Aorta (tissue), 5 donors: ENCODE measurements at places on chromosomes 5 and 9. TPM values are rescaled to one million over a fixed set of nuclear protein-coding genes. Genes with fewer than 3 reads are reported as not detected.

HSD17B3 gene
- 2.2 TPM for total RNA-seq

HK3 gene
- 26.8 TPM for total RNA-seq

FRRS1L gene
- total RNA-seq: 1.9 TPM

F12 gene
- total RNA-seq: 0.23 TPM

SLC9A3 gene
- 0.97 TPM for total RNA-seq

QRFP gene
- total RNA-seq: not detected

NDUFB6 gene
- 29.5 TPM for total RNA-seq

- no peak overlapping the region for H3K4me3 ChIP-seq
- no peaks in the 10 kb centered on the region for H3K4me1 ChIP-seq
- DNase-seq: no peak
- no peaks in the 10 kb centered on the region for H3K27me3 ChIP-seq
Measured at GRCh38 chr5:37132646-37133045, 116.5 kb downstream of the CPLANE1 start.

DNA sequence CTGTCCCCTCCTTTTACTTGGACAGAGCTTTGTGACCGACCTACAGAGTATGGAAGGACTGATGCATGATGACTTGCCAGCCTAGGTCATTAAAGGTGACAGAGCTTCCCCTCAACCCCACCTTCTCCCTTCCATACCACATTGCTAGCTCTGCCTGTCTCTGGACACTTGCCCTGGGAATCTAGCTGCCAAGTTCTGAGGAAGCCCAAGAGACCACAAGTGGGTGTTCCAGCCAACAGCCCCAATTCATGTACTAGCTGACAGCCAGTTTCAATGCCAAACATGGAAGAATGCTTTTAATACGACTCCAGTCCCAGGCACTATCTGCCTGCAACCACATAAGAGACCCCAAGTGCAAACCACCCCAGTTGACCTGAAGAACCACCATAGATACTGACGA lies 477.1 kb downstream of the SPOCK1 start:
- H3K4me3 ChIP-seq: no peak overlapping the region
- H3K27ac ChIP-seq: no peak overlapping the region
- no peaks in the 10 kb centered on the region for H3K4me1 ChIP-seq
- no peaks in the 10 kb centered on the region for H3K36me3 ChIP-seq
- no peaks in the 10 kb centered on the region for H3K27me3 ChIP-seq
- DNase-seq: no peak

GRCh38 chr5:159163027-159163700 lies 46.2 kb downstream of the RNF145 start:
- H3K4me1 ChIP-seq: no peaks in the 10 kb centered on the region
- DNase-seq: no peak
- H3K36me3 ChIP-seq: no peaks in the 10 kb centered on the region
- H3K27ac ChIP-seq: no peak overlapping the region
- no peaks in the 10 kb centered on the region for H3K27me3 ChIP-seq

GRCh38 chr5:135340568-135340967 lies 58.5 kb downstream of the MACROH2A1 start:
- no peak overlapping the region for H3K27ac ChIP-seq
- no peaks in the 10 kb centered on the region for H3K4me1 ChIP-seq
- H3K4me3 ChIP-seq: no peak overlapping the region
- H3K36me3 ChIP-seq: no peaks in the 10 kb centered on the region

- no peaks in the 10 kb centered on the region for H3K4me1 ChIP-seq
- H3K36me3 ChIP-seq: no peaks in the 10 kb centered on the region
- peak overlapping the region; percentile 1 for H3K27ac ChIP-seq
- DNase-seq: no peak
Measured at GRCh38 chr5:14447958-14448911, 133.4 kb upstream of the OTULINL start.

DNA sequence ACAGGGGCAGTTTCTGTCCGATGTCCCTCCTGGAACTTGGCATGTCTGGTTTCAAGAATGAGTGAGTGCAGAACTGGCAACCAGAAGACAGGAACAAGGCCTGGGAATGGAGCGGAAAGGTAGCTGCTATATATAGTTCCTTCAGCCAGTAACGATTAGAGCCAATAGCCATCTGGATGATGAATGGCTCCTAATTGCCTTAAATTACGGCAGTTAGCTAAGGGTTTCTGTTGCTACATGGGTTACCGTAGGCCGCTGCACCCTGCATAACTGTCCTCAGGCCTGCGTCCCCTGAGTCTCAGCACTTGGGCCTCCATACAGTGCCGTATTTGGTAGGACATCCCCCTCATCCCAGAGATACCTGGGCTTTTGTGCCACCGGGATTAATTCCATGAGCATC lies 29.4 kb downstream of the WWC1 start:
- no peaks in the 10 kb centered on the region for H3K27me3 ChIP-seq
- DNase-seq: no peak
- no peak overlapping the region for H3K27ac ChIP-seq
- no peaks in the 10 kb centered on the region for H3K4me1 ChIP-seq

DNA sequence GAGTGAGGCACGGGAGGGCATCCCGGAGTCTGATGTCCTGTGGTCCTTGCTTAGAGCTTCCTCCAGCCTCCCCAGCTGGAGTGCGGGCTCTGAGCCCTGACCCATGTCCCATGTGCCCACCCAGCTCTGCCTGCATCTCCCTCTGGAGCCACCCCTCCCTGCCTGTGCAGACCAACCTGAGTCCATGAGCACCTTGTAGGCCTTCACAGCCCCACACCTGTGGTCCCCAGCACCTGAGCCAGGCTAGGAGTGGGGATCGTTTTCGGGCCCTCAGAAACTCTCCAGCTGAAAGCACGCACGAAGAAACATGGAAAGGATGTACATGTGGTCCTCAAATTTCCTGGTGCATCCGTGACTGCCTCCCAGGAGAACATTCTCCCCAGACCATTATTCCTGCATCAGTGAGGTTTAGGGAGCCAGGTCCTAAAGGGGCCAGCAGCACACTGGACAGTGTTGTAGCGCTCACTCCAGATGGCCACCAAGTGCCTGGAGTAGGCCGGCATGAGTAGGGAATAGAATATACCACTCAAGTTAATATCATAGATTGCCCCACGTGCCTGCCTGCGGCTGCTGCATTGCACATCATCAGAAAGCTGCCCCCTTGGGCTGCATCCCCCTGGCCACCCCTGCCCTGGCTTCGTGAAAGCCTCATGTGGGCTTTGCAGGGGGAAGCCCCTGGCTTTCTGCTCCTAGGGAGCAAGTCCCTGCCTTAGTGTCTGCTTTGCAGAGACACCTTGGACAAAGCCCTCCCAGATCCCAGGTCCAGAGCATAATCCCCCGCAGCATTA lies 80.6 kb downstream of the WNK2 start:
- no peaks in the 10 kb centered on the region for H3K36me3 ChIP-seq
- no peak overlapping the region for H3K27ac ChIP-seq
- H3K27me3 ChIP-seq: no peaks in the 10 kb centered on the region
- DNase-seq: no peak
- H3K4me1 ChIP-seq: no peaks in the 10 kb centered on the region
- no peak overlapping the region for H3K4me3 ChIP-seq

GRCh38 chr5:96344678-96345577 lies 88.1 kb downstream of the PCSK1 start:
- H3K27ac ChIP-seq: no peak overlapping the region
- H3K4me3 ChIP-seq: no peak overlapping the region
- no peak for DNase-seq

DNA sequence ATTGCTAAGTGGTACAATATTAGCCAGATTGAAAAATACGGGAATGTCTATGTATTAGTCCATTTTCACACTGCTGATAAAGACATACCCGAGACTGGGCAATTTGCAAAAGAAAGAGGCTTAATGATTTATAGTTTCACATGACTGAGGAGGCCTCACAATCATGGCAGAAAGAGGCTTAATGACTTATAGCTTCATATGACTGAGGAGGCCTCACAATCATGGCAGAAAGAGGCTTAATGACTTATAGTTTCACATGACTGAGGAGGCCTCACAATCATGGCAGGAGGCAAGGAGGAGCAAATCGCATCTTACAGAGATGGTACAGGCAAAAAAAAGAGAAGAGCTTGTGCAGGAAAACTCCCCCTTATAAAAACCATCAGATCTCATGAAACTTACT lies 32.3 kb upstream of the OLFM1 start:
- H3K4me1 ChIP-seq: no peaks in the 10 kb centered on the region
- DNase-seq: no peak
- H3K4me3 ChIP-seq: no peak overlapping the region
- no peak overlapping the region for H3K27ac ChIP-seq
- H3K27me3 ChIP-seq: no peaks in the 10 kb centered on the region
- no peaks in the 10 kb centered on the region for H3K36me3 ChIP-seq

DNA sequence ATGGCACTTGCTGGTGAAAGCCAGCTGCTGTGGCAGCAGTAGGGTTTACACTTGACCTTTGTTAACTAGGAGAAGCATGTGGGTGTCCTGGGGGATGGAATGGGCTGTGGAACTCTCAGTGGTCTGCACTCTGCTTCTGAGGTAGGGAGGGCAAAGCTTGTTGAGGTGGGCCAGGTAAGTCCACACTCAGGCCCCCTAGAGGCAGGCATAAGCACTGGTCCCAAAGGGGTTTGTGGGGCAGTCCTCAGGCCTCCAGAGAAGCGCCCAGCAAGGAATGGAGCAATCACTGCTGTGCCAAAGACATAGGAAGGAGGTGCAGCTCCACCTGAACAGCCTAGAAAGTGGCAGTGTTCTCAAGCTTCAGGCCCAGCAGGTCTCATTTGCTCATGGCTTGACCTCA lies 34.7 kb downstream of the INSL4 start:
- H3K27me3 ChIP-seq: no peaks in the 10 kb centered on the region
- DNase-seq: no peak
- H3K4me1 ChIP-seq: peaks cover 2% of the 10 kb centered on the region
- H3K4me3 ChIP-seq: no peak overlapping the region
- no peaks in the 10 kb centered on the region for H3K36me3 ChIP-seq
- no peak overlapping the region for H3K27ac ChIP-seq

DNA sequence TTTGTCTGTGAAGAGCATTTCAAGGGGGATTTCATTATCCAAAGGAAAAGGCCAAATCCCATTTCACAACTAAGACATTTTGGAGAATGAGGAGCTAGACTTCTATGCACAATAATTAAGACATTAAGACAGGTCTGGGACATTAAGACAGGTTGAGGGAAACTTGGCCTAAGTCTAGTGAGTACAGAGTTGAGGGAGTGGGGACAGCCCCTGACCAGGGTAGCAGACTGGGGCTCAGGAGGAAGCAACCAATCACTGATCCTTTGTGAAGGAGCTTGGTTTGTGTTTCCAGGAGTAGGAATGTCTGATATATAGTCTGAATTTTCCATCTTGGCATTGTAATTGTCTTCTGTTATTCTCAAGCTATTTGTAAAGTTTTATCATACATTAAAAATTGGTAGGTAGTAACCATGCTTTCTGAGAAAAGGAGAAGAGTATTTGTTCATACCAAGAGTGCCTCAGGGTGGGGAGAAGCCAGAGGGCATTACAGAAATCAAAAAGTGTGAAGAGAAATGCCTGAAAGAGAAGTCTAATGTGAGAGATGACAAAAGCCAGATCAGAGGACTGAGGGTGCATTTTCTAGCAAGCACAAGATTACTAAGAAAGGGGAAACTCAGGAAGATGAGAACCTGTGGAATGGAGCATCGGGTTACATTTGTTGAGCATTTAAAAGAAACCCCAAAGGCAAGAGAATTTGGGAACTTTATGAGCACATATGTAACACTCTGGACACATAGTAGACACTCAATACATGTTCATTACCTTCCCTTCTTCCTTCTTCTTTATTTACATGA lies 189.3 kb upstream of the PIK3R1 start:
- H3K4me1 ChIP-seq: peaks cover 8% of the 10 kb centered on the region
- no peak overlapping the region for H3K4me3 ChIP-seq
- no peaks in the 10 kb centered on the region for H3K27me3 ChIP-seq
- no peaks in the 10 kb centered on the region for H3K36me3 ChIP-seq
- no peak for DNase-seq
- peak overlapping the region; percentile 84 for H3K27ac ChIP-seq

DNA sequence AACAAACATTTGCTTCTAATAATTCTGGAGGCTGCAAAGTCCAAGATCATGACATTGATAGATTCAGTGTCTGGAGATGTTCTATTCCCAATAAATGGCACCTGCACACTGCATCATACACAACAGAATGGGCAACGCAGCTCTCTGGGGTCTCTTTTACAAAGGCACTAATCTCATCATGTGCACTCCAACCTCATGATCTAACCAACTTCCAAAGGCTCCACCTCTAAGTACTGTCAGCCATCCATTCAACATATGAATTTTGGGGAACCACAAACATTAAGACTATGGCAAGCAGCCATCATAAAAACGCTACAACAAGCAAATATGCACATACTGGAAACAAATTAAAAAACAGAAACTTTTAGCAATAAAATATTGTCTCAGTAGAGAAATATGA lies 121.1 kb downstream of the CYLC2 start:
- no peaks in the 10 kb centered on the region for H3K27me3 ChIP-seq
- DNase-seq: no peak
- no peak overlapping the region for H3K27ac ChIP-seq
- H3K36me3 ChIP-seq: no peaks in the 10 kb centered on the region
- H3K4me1 ChIP-seq: no peaks in the 10 kb centered on the region
- H3K4me3 ChIP-seq: no peak overlapping the region

DNA sequence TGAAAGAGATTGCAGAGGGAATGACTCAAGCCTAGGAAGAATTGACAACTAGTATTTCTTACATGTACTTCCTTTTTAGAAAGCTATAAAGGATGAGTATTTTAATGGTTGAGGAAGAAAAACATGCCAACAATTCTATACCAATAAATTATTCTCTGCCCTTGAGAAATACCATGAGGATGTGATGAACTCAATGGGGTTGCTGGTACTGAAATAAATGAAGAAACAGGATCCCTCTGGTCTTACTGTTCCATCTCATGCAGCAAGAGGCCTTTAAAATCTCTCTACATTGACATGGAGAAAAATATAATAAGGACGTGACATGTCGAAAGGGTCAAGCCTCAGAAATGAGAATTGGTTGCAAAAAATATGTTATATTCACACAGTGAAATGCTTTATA lies 477.3 kb downstream of the GABRG2 start:
- no peaks in the 10 kb centered on the region for H3K4me1 ChIP-seq
- no peak for DNase-seq

- H3K27ac ChIP-seq: no peak overlapping the region
- H3K4me3 ChIP-seq: no peak overlapping the region
- H3K27me3 ChIP-seq: no peaks in the 10 kb centered on the region
- H3K36me3 ChIP-seq: no peaks in the 10 kb centered on the region
- peak; percentile 52 for DNase-seq
Measured at GRCh38 chr5:135135530-135136226, 101.7 kb upstream of the PITX1 start.

DNA sequence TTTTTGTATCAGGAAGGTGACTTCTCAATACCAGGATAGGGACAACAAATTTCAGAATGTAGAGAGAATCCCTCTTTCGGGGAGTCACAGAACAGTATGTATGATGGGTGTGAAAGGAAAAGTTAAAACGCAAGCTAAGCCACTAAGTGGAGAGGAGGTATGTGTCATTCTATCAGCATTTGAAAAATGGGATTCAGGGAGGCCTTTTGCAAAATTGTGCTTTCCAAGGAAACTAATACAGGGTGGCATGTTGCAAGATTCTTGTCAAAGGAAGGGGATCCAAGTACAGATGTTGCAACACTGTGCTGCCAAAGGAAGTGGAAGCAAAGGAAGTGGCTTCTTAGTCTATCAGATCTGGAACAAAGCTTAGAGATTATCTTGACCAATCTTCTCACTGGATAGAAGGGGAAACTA lies 12.6 kb upstream of the TNIP1 start:
- no peaks in the 10 kb centered on the region for H3K4me1 ChIP-seq
- H3K36me3 ChIP-seq: no peaks in the 10 kb centered on the region
- no peak overlapping the region for H3K27ac ChIP-seq
- no peak overlapping the region for H3K4me3 ChIP-seq
- H3K27me3 ChIP-seq: no peaks in the 10 kb centered on the region
- no peak for DNase-seq
